ENCODE measurements at places on chromosomes 11 and 22.

GRCh38 chr11:69888483-69889181 is 69.4 kb upstream of the FGF3 start:
- peak; percentile 39 for DNase-seq

- no peak for DNase-seq
Observed at GRCh38 chr11:130645164-130645842, 196.9 kb downstream of the ADAMTS15 start.

- DNase-seq: no peak
Observed at GRCh38 chr11:122248131-122248530, 132.1 kb upstream of the BLID start.

- no peak for DNase-seq
Observed at GRCh38 chr11:125167954-125168835, 3.6 kb downstream of the PKNOX2 start.

DNA sequence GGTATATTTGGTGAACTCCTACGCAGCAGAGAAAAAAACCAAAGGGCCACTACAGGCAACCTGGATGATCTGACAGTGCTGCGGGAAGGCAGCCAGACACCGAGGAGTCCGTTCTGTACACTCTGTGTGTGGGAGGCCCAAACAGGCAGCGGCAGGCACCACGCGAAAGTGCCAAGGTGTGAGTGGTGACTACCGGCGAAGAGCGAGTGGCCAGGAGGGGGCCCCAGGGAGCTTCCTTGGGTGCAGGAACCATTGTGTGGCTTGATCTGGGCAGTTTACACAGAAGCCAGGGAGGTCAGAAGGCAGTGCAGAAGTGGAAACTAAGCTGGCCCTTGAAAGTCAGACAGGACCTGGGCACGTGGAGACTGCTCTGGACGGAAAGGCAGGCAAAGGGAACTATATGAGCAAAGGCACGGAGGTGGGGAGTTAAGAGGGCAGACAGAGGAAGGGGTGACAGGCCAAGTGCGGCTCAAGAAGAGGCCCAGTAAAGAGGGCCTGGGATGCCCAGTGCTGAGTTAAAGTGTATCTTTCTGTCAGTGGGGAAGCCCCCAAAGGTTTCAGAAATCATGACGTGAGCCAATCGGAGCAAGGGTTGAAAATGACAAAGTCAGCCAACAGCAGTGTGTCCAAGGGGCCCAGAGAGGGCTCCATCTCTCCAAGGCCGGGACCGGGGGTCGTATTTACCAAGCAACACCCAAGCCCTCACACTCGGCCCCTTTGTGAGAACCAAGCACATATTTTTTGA is 10.6 kb downstream of the TMEM184B start:
- no peak for DNase-seq

DNA sequence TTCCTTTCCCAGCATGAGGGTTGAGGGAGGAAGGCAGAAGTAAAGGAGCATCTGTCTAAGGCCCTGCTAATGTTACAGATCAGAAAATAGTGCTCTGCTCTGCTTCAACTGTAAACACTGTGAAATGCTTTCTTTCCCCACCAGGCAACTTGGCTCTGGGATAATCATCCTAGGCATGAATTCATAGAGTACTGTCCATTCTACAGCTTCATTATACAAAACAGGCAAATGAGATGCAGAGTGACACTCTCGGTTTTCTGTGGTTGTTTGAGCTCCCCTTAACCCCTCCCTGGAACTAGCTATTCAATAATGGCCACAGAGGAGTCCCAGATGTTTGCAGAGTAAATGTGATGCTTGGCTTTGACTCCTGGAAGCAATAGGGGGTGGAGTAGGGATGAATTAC is 184.3 kb upstream of the CTSC start:
- DNase-seq: no peak

DNA sequence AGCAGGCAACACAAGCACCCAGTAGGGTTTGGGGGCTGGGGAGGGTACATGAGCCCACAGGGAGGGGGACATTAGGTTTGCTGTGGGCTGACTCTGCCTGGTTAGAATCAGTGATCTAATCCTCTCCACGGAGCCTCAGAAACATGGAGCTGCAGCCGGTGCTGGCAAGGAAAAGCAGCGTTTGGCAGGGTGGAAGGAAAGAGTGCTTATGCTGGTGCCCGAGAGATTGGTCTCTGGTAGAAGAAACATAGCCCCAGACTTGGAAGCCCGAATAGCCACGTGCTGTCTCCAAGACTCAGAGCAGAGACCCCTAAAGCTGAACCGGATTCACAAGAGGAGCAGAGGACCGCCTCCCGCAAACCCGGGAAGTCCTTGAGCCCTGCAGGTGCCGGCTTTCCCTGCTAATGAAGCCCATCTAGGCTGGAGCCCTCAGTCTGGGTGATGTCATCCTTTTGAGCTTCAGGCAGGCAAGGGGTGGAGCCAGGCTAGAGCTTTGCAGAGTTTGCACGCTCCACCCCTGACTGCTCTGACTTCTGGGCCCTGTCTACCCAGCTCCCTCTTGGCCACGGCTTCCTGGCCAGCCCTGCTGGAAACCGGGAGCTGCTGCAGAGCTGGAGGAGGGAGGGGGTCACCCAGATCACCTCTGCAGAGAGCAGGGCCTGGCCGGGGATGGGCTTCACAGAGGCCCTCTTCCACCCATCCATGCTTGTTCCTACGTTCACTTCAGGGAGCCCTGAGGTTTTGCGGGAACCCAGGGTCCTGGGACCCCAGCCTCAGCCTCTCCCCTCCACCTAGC is 35.0 kb upstream of the JAM3 start:
- peak; percentile 87 for DNase-seq

GRCh38 chr11:17400048-17400775 is 11.8 kb upstream of the KCNJ11 start:
- DNase-seq: no peak

DNA sequence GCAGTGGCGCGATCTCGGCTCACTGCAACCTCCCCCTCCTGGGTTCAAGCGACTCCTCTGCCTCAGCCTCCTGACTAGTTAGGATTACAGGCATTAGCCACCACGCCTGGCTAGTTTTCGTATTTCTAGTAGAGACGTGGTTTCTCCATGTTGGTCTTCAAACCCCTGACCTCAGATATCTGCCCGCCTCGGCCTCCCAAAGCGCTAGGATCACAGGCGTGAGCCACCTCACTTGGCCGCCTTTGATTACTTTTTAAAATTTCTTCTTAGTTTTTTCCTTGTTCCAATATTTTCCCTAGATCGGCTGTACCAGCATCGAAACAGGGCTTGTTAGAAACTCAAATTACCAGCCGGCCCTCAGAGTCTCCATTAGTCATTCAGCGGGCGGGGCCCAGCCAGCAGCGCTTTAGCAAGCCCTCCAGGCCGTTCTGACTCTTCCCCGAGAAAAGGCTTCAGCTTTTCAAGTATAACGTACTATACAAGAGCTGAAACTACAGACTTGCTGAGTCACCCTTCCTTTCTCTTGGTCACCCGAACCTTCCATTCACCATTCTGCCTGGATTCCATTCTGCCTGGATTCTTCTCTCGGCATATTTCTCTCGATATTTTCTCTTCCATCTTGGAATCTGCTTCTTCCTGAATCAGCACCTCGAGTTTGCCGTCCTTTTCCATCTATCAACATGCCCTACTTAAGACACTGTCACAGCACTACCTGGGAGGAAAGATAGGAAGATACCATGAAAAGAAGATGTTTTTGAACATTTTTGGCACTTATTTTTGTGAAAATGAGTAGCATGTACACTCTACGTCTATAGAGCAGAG is 6.7 kb upstream of the CAPRIN1 start:
- peak; percentile 65 for DNase-seq

DNA sequence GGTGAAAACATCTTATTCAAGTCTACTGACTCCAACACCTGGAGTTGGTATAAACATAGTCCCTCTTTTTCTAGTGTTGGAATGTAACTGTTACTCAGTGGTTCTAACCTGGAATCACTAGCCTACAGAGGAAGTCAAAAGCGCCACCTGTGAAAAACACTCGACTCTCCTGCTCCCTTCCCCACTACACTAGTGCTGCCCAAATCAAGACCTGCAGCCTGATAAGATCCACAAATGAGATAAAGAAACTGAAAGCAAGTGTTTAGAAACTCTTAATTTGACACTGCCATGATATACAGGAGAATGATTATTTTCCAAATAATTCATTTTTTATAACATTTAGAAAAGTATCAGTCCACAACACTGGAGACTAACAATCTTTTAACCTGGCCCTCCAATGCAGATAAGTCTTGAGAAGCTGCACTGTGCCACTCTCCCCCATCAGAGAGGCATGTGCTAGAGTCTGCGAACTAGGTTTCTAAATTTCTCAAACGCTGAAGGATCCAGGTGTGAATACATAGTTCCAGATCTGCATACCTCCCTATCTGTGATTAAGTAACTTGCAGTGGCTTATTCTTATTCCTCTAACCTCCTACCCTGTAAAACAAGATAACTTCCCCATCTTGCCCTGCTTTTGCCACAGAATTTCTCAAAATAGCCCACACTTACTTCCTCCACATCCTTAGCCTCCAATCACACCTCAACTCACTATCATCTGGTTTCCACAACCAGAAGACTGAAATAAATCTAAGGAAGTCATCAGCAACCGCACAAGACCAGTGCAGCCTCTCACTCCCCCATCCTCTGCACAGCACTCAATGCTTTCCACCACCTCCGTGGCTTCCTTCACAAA is 88.1 kb downstream of the RRAS2 start:
- no peak for DNase-seq

GRCh38 chr11:129374081-129374992 is 1.3 kb upstream of the BARX2 start:
- no peak for DNase-seq

GRCh38 chr11:405323-405953 is 9.4 kb downstream of the SIGIRR start:
- DNase-seq: no peak

- no peak for DNase-seq
Observed at GRCh38 chr22:38731703-38732161, 24.1 kb downstream of the SUN2 start.

DNA sequence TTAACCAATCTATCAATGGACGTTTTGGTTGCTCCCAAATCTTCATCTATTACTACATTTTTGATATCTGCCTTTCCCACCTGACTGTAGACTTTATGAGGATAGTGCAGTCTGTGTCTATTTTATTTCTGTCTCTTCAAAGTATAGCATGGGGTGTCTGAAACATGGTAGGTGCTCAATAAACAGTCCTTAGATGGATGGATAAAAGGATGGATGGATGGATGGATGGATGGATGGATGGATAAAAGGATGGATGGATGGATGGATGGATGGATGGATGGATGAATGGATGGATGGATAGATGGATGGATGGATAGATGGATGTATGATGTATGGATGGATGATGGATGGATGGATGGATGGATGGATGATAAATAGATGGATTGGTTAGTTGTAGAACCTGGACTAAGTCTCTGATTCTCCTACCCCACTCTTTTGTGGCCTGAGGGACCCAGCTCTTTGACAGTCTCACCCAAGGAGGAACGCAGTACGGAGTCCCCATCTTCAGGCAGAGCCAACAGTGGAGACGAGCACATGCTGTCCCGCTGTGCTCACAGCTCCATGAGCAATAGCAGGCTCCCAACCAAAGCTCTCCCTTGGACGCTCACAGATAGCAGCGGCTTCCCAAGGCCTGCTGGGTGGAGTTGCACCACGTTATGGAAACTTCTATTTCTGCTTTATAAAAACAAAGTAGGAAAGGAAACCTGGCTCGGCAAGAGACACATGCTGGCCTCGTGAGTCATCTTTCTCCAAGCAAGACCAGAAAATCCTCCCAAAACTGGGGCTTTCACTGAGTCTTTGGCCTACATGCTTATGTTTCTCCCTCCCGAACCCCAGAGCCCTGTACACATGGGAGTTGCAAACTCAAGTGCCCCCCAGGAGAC is 448.0 kb downstream of the MIAT start:
- no peak for DNase-seq

DNA sequence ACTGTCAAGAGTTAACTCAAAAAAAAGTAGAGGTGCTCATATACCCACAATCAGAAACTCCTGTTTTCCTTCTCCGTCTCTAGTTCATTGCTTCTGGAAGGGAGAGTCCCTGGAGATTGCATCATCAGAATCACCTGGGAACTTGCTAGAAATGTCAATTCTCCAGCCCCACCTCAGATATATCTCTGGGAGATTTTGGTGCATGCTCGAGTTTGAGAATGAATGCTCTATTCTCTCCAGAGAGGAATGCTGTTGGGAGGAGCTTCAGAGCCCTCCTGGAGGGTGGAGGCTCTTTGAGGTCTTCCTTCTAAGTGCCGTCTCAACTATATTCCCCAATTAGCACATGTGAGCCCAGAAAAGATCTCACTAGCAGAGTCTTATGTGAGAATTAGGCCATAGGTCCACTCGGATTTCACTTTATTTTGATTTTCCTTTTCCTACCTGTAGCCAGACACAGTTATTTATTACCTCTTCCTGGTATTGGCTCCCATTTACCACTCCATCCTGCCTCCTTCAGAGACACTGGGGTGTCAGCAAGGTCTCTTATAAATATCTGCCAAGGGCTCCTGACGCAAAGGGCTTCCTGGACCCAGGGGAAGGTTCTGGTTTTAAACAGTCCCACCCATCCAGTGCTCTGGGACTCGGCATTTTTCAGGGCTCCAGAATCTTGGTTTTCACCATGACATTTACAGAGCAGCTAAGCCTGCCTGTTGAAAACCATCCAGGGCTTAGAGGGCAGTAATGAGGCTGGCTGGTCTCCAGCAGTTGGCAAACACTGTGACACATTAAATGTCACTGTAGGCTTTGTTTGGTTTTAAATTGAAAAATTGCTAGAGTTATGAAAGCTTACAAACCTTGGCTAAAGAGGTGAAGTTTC is 136.2 kb downstream of the CD44 start:
- DNase-seq: no peak

DNA sequence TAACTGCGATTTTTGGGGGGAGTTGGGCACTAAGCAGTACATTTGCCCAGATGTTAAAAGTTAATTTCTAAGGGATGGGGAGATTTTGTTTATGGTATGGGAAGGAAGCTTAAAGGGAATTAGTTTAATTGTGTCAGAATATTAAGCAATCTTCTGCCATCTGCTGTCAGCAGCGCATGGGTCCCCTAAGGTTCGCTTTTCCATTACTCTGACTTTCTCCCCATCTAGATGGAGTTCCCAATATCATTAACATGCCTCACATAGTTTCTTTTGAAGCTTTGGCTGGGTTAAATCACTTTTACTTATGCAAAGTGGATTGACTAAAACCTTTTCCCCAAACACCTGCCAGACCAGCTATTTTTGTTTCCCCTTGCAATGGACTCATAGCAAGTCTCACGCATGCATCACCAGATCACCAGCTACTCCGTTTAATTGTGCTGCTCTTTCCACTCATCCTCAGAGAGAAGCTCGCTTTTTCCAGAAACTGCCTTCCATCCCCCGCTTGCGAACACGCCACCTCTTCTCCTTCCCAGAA is 172.7 kb downstream of the FAT3 start:
- DNase-seq: no peak

- no peak for DNase-seq
Observed at GRCh38 chr11:112748713-112749543, 212.3 kb upstream of the NCAM1 start.

All from HAP-1 (cell line).